ENCODE measurements at places on chromosomes 3 and 15. TPM values are rescaled to one million over a fixed set of nuclear protein-coding genes. Genes with fewer than 3 reads are reported as not detected.

The XCR1 gene
- total RNA-seq, result not detected

The DCLK3 gene
- total RNA-seq, result not detected

The SLC22A13 gene
- total RNA-seq, result 0.23 TPM

The FEZF2 gene
- not detected for total RNA-seq

The CRYGS gene
- total RNA-seq, result 2.4 TPM

The STAB1 gene
- not detected for total RNA-seq

The CD200R1 gene
- 2.2 TPM for total RNA-seq

The CAMK2N2 gene
- total RNA-seq, result 0.36 TPM

The SLC15A2 gene
- total RNA-seq, result 0.84 TPM

The UQCC5 gene
- total RNA-seq, result 18.6 TPM

The SPPL2A gene
- total RNA-seq, result 101 TPM

The C3orf20 gene
- total RNA-seq, result 0.08 TPM

The ZNF385D gene
- not detected for total RNA-seq

The ATP13A4 gene
- total RNA-seq, result 1.3 TPM

The NR1I2 gene
- total RNA-seq, result 0.55 TPM

The DNAH12 gene
- 0.08 TPM for total RNA-seq

The COL6A5 gene
- not detected for total RNA-seq

The MYRIP gene
- total RNA-seq, result not detected

The UCN2 gene
- not detected for total RNA-seq

The CEMIP gene
- total RNA-seq, result not detected

The TMEM43 gene
- 40.0 TPM for total RNA-seq

The RBP2 gene
- not detected for total RNA-seq

The ZNF80 gene
- 2.1 TPM for total RNA-seq

The FRMD4B gene
- 41.4 TPM for total RNA-seq

The UNC13C gene
- not detected for total RNA-seq

The OR5H6 gene
- total RNA-seq, result not detected

The ITGA11 gene
- not detected for total RNA-seq

The ST6GAL1 gene
- total RNA-seq, result 104 TPM

The C2CD4A gene
- total RNA-seq, result 0.27 TPM

The BOC gene
- total RNA-seq, result 0.42 TPM

The STX19 gene
- not detected for total RNA-seq

The MOBP gene
- not detected for total RNA-seq

The ACSBG1 gene
- total RNA-seq, result not detected

The GRM2 gene
- total RNA-seq, result 0.11 TPM

The SPTBN5 gene
- 0.23 TPM for total RNA-seq

The LRRC3B gene
- total RNA-seq, result not detected

The BAHD1 gene
- total RNA-seq, result 23.0 TPM

The ACKR2 gene
- 1.3 TPM for total RNA-seq

The CYP11A1 gene
- 0.23 TPM for total RNA-seq

The TMOD3 gene
- 50.8 TPM for total RNA-seq

The ATP2B2 gene
- not detected for total RNA-seq

The NGLY1 gene
- 54.3 TPM for total RNA-seq

The KLHL40 gene
- not detected for total RNA-seq

The CDCP1 gene
- 2.1 TPM for total RNA-seq

The UROC1 gene
- total RNA-seq, result not detected

The GOLGA6L7 gene
- not detected for total RNA-seq

The LIPC gene
- 1.1 TPM for total RNA-seq

The CCR9 gene
- 1.5 TPM for total RNA-seq

The GOLGA8J gene
- total RNA-seq, result not detected

The LXN gene
- 5.9 TPM for total RNA-seq

The ADAM10 gene
- 84.3 TPM for total RNA-seq

The TRIM71 gene
- total RNA-seq, result 0.04 TPM

The UPK1B gene
- total RNA-seq, result not detected
